ENCODE measurements at places on chromosomes 6 and 20. TPM values are rescaled to one million over a fixed set of nuclear protein-coding genes. Genes with fewer than 3 reads are reported as not detected.

DNA sequence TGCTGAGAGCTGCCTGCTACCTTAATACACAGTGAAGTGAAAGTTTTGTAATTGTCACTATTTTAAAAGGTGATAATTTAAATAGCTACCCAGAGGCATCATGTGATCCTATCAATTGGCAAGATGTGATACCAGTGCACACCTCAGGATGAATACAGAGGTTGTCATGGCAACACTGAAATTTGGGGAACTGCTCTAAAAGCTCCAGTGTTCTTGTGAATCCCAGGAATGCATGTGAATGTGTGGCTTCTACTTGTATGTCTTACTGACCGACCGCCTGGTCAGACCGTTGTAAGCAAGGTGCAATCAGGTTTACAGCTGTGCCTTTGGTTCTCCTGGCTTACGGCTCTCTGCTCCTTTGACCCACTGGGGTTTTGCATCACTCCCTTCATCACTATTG lies 146.3 kb upstream of the GJE1 start:
- DNase-seq = no peak

GRCh38 chr6:146281651-146282362 lies 252.9 kb downstream of the GRM1 start:
- DNase-seq = no peak

GRCh38 chr6:35727231-35727934 lies 9.4 kb upstream of the ARMC12 start:
- no peak for DNase-seq

DNA sequence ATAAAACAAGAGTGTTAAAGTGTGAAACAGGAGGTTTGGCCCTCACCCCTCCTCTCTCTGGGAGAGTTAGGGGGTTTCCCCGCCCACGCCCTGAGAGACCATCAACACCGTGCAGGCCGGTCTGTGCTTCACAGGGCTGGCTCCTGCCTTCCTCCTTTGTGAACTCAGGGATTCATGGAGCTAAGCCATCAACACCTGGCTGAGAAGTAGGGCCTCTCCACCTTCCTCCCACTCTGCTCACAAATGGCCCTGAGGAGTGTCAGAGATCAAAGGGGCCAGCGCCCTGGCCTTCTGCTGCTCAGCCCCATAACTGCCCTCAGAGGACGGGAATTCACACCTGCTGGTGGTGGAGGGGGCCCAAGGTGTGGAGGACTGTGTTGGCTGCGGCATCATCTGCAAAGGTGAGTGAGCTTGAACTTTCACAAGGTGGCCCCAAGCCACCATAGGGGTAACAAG lies 88.6 kb downstream of the PSMB1 start:
- DNase-seq = no peak

DNA sequence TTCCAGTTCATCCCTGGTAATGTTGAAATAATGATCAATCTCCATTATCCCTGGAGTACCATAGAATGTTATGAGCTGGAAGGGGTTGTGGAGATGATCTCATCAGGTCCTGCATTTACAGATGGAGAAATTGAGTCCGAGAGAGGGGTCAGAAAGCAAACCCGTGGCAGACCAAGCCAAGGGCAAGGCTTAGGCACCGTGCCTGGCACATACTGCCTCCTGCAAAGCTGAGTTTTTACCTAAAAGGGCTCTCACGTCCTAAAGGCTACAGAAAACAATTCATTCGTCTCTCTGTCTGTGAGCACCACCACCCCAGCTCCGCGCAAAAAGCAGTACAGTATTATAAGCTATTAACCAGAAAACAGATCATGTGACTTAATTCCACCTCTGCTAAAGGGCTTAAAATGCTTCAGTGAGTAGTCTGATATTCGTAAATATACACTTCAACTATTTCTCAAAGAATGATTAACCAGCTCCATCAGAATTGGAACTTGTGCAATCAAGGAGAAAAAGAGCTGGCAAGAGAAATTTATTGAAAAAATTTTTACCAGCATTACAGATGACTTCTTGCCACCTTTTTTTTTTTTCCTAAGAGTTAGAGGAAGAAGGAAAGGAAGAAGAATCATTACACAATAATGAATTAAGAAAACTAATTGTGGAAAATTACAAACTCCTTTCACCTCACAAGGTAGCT lies 3.4 kb upstream of the PARD6B start:
- no peak for DNase-seq

- no peak for DNase-seq
Measured at GRCh38 chr6:11141295-11141694, 29.8 kb upstream of the ERVFRD-1 start.

DNA sequence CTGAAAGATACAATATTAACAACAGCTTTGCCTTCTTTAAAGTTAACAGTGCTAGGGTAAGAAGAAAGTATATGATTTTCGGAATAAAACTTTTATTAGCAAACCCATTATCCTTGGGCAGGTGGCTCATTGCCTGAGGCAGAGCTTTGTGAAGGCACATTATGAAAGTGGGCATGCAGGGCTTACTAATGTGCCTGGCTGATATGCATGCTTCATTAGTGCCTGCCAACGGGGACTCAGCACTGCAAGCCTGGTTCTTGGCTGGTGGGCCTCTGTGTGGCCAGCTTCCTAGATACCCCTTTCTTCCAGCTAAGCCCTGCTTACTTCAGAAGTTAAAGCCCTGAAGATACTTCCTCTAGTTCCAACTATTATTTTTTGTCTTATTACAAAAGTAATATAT lies 481.6 kb downstream of the ADGRB3 start:
- DNase-seq = no peak

DNA sequence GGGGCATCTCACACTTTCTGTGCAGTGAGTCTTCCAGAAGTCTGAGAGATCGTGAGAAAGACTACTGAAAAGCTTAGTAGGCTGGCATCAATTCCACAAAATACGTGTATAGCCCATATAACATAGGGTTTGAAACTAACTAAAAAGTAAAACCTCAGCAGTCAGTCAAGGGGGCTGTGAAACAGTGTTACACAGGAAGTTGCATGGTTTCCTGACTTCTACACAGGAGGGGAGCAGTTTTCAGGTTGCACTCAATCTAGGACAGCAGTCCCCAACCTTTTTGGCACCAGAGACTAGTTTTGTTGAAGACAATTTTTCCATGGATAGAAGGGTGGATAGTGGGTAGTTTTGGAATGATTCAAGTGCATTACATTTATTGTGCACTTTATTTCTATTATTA lies 4.7 kb upstream of the LY86 start:
- no peak for DNase-seq

- DNase-seq = no peak
Measured at GRCh38 chr6:147281895-147282565, 77.8 kb downstream of the STXBP5 start.

DNA sequence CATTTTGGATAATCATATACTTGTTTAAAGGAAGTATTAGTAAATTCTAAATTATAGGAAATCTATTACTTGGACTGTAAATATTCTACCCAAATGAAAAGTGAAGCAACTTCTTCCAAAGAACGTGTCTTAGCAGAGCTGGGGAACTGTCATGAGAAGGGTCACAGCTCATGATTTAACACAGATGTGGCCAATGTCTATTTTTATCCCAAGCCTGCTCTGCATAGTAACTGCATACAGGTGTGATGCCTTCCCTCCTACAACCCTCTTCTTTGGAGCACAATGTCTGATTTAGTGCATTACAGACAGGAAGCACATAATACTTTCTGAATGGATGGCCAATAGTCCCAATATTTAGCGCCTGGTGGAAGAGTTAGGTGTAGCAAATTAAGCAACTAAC lies 138.7 kb upstream of the THEMIS start:
- DNase-seq = no peak

GRCh38 chr6:150720774-150721233 lies 121.1 kb downstream of the PLEKHG1 start:
- DNase-seq = no peak

The PRR18 gene
- not detected for total RNA-seq

The CARMIL1 gene
- 1.3 TPM for total RNA-seq

The DEF6 gene
- 201 TPM for total RNA-seq

The TINAG gene
- not detected for total RNA-seq

The TBC1D7 gene
- 19.1 TPM for total RNA-seq

The PTCHD4 gene
- not detected for total RNA-seq

The CCN6 gene
- total RNA-seq = not detected

All from activated CD4-positive, alpha-beta memory T cell treated with anti-CD3 and anti-CD28 coated beads, Interleukin-2, amount 10 ng/mL, durations not matched to agents 7 days and 5 days (primary cell).